ENCODE measurements at places on chromosomes 2 and 18.
A peak's percentile ranks its signal among the peaks of the same experiment; 100 is the strongest.

DNA sequence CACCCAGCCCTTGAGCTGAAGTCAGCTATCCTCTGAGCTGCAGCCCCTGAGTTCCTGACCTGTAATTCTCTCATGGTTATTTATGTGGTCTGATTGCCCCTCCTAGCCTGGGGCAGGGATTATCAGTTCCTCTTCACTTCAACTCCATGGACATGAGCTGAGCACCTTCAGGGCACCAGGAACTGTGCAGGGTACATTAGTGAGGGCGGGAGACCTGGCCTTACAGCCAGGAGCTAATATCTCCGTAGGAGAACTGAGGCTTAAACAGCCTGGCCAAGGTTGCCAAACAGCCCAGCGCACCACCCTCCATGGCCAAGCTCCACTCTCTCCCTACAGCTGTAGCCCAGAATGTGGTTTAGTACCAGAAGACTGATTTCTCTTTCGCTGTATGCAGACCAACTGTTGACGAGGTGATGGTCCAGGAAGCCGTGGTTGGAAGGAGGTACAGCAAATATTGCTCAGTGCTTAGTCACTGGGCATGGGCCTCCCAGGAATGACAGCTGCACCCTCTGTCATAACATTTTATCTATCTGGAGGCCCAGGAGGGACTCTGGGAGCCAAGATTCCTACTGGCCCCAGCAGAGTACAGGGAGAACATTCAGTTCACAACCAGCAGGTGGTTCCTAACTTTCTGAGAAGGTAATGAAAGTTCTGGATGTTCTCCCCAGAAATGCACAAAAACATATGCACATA, 228.7 kb upstream of the SIX2 start:
- no peak for DNase-seq
- no peaks in the 10 kb centered on the region for H3K27me3 ChIP-seq

DNA sequence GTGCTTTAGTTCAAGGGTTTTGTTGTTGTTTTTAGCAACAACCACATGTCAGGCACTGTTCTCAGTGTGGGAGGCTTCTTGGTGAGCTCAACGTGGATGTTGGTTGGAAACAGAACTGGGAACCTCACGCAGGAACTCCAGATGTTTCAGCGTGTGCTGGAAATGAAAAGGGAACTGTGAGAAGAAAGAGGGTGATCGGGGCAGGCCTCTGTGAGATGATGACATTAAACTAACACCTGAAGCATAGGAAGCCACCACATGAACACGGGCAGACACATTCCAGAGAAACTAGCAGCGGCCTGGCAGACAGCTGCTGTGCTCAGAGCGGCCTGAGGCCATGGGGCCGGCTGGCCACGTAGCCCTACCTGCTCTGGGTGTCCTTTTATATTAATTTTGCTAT, 66.4 kb downstream of the COA5 start:
- H3K4me3 ChIP-seq, result no peak overlapping the region
- no peak overlapping the region for H3K27ac ChIP-seq
- peaks cover 3% of the 10 kb centered on the region for H3K4me1 ChIP-seq
- no peak for DNase-seq

DNA sequence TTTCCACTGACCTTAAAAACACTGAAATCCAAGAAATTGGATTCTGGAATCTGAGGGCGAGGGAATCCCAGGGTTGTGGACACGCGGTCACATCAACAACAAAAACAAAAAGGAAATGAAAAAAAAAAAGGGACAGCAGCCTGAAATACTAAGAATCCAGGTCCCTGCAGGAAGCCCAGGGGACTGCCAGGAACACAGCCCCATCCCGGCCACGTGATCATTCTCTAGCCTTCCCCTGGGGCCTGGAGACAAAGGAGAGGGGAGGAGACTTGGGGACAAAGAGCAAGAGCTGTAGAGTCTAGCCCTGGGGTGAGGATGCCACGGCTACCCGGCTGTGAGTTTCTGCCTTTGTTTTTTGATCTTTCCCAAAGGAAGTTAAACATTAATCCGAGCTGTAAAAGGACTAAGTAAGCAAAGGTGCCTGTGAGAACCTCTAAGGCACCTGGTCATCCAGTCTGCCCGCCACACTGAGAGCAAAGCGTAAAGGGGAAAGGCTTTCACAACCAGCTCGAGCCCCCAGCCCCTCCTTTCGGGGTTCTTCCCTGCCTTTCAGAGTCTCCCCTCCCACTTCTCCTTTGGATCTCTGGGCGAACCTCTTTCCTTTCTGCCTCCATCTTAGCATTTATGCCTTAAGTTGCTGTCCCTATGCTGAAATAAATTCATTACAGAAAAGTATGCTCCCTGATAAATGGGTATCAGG, 57.9 kb upstream of the MSH2 start:
- peaks cover 6% of the 10 kb centered on the region for H3K4me1 ChIP-seq
- no peak overlapping the region for H3K27ac ChIP-seq
- no peaks in the 10 kb centered on the region for H3K27me3 ChIP-seq
- no peak for DNase-seq

GRCh38 chr2:221775096-221775495, 203.0 kb upstream of the EPHA4 start:
- H3K4me1 ChIP-seq, result no peaks in the 10 kb centered on the region
- no peak overlapping the region for H3K27ac ChIP-seq
- no peak overlapping the region for H3K4me3 ChIP-seq
- no peaks in the 10 kb centered on the region for H3K36me3 ChIP-seq
- H3K27me3 ChIP-seq, result no peaks in the 10 kb centered on the region

- DNase-seq, result no peak
- no peaks in the 10 kb centered on the region for H3K4me1 ChIP-seq
- H3K36me3 ChIP-seq, result peaks cover 24% of the 10 kb centered on the region
- no peaks in the 10 kb centered on the region for H3K27me3 ChIP-seq
- H3K4me3 ChIP-seq, result no peak overlapping the region
Measured at GRCh38 chr2:48471048-48471474, 58.9 kb upstream of the STON1 start.

- peaks cover 5% of the 10 kb centered on the region for H3K4me1 ChIP-seq
- no peak overlapping the region for H3K4me3 ChIP-seq
- no peak overlapping the region for H3K27ac ChIP-seq
- no peak for DNase-seq
Measured at GRCh38 chr2:45166229-45166890, 157.1 kb upstream of the SIX2 start.

DNA sequence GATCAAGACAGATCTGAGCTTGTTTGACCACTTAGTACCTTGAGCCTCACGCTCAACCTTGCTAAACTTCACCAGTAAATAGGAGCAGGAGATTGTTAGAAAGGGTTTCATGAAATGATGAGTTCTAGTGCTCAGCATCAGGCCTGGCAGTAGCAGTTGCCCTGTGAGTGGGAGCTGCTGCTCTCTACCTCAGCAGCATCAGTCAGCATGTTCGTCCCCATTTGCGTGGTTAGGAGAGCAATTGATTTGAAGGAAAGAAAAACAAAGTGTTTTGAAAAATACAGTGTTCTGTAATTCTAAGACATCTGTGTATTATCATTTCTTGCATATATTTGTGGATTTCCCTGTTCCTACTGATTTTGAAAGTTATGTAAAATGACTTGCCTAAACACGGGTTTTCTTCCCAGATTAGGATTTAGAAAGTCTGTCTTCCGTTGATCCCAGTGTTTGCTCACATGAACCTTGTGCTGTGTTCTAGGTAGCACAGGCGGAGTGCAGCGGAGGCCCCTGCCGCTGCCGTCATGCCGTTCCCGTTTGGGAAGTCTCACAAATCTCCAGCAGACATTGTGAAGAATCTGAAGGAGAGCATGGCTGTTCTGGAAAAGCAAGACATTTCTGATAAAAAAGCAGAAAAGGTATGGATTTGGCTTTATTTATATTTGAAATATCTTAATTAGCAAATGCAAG, 47.0 kb downstream of the CAB39 start:
- H3K4me3 ChIP-seq, result no peak overlapping the region
- H3K27ac ChIP-seq, result no peak overlapping the region
- peaks cover 51% of the 10 kb centered on the region for H3K4me1 ChIP-seq
- H3K27me3 ChIP-seq, result no peaks in the 10 kb centered on the region
- H3K36me3 ChIP-seq, result peaks cover 13% of the 10 kb centered on the region
- DNase-seq, result no peak

DNA sequence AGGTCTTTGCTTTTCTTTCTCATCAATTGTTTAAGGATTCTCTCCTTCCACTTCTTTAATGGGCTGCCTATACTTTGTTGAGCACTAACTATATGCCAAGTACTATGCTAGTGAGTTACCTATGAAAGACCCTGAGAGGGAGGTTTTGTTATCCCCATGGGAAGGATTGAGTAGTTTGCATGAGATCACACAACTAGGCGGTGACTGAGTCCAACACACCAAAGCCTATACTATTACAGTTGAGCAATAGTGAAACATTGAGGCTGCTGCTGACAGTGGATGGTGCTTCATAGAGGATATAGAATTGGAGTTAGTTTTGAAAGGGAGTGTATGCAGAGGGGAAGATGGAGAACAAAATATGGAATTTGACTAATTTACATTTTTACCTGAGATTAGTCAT, 15.8 kb downstream of the NABP1 start:
- DNase-seq, result no peak
- peaks cover 3% of the 10 kb centered on the region for H3K36me3 ChIP-seq
- H3K27me3 ChIP-seq, result no peaks in the 10 kb centered on the region
- H3K4me1 ChIP-seq, result peaks cover 24% of the 10 kb centered on the region
- H3K4me3 ChIP-seq, result no peak overlapping the region

DNA sequence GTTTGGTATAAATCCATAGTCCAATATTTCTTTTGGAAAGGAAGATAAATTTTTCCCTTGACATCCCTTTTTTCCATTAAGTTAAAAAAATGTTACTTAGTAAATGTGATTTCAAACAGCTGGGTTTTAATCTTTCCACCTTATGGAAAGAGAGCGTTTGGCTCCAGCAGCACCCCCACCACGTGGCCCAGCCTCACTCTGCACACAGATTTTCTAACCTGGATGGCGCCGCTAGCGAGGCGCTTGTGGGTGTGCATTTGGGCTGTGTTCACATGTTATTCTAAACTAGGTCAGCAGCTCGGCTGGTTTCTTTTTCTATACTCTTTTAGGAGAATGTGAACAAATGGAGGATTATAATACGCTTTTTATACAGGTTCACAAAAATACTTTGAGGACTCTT, 218.0 kb downstream of the LDLRAD4 start:
- H3K27ac ChIP-seq, result peak overlapping the region; percentile 53
- no peaks in the 10 kb centered on the region for H3K27me3 ChIP-seq
- peaks cover 50% of the 10 kb centered on the region for H3K4me1 ChIP-seq
- no peak overlapping the region for H3K4me3 ChIP-seq
- H3K36me3 ChIP-seq, result no peaks in the 10 kb centered on the region

DNA sequence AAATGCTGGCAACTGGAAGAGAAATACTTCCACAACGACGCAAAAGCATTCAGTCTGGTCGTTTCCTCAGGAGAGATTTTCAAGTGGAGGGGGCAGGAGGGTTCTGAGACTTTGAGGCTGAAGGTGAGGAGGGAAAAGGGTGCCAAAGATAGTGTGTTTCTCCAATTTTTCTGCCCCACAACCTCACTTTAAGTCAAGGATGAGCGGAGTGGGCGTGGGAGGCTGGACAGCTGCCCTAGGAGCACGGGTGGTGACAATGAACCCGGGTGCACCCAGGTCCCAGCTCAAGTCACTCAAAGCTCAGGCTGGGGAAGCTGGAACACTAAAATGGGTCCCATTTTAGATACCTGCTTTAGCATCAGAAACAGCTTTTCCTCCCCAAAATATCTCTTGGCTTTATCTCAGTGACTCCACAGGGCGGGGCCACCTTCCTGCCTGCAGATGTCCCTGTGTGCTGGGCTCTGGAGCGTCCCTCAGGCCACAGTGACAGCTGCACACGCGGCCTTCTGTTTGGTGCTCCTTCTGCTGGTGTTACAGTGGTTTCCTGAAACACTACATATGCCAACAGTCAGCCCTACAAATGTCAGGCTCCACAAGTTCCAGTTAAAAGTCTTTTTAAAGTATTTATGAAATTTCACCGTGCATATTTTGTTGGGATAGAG, 1.4 kb upstream of the MBP start:
- peaks cover 39% of the 10 kb centered on the region for H3K4me1 ChIP-seq
- H3K27ac ChIP-seq, result peak overlapping the region; percentile 3
- no peak overlapping the region for H3K4me3 ChIP-seq
- no peaks in the 10 kb centered on the region for H3K27me3 ChIP-seq
- H3K36me3 ChIP-seq, result no peaks in the 10 kb centered on the region
- no peak for DNase-seq

DNA sequence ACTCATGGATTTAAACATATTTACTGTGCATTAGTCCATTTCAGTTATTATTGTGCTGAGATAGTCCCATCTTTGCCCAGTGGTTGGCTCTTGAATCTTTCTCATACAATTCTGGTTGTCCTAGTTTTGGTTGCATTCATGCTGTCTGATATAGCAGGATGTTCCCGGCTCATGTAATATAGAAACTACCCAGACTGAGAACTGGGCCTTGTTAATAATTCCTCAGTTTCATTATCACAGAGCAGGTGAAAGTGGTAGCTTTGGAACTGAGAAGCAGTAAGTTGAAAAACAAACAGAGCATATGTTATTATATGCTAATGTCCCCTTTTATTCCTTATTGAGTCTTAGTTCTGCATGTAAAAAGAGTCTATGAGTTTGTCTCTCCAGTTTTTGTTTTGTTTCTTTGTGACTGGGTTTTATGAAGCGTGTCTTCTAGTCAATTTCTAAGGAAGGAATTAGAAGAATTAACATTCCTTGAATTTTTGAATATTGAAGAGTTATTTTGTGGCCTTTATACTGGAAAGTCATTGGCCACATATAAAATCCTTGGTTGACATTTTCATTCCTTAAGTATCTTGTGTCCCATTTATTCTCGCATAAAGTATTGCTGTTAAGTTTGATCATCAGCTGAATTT, 43.3 kb downstream of the EIF5B start:
- no peak overlapping the region for H3K27ac ChIP-seq
- DNase-seq, result no peak
- H3K4me3 ChIP-seq, result no peak overlapping the region
- peaks cover 20% of the 10 kb centered on the region for H3K36me3 ChIP-seq
- H3K4me1 ChIP-seq, result no peaks in the 10 kb centered on the region

GRCh38 chr2:54114936-54115283, 505 bp upstream of the ACYP2 start:
- H3K4me1 ChIP-seq, result peaks cover 17% of the 10 kb centered on the region
- no peaks in the 10 kb centered on the region for H3K36me3 ChIP-seq
- peak overlapping the region; percentile 83 for H3K4me3 ChIP-seq
- H3K27ac ChIP-seq, result peak overlapping the region; percentile 93

DNA sequence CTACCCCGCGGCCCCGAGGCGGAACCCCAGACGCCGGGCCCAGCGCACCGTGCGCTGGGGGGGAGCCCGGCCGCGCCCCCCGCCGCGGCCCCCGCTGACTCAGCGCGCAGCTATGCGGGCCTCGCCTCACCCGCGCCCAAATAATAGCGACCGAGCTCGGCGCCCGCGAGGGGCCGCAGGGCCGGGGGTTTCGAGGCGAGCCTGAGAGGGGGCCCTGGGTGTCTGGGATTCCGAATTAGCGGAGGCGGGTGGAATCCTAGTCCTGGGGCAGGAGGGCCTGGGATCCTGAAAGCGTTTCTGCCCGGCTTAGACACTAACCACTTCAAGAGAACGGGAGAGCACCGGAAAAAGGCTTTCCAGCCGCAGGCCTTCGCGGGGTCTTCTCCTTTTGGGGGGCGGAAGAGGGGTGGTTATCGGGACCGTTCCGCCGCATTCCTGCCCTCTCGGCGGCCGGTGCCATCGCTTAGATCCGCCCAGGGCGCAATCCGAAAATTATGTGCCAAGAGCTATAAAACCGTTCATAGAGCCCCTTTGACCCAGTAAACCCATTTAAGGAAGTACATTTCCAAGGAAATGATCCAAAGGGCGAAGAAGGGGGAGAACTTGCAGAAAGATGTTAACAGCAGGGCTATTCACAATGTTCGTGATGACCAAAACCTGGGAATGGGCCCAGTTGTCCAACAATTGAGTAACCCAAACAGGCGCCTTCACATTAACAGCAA, 681 bp upstream of the ROCK2 start:
- H3K4me1 ChIP-seq, result peaks cover 36% of the 10 kb centered on the region
- H3K27me3 ChIP-seq, result no peaks in the 10 kb centered on the region
- H3K27ac ChIP-seq, result peak overlapping the region; percentile 28
- peak overlapping the region; percentile 29 for H3K4me3 ChIP-seq

Data from CD4-positive, alpha-beta memory T cell (primary cell).